ENCODE measurements at places on chromosomes 5 and 9. TPM values are rescaled to one million over a fixed set of nuclear protein-coding genes. Genes with fewer than 3 reads are reported as not detected.

Gene EPB41L4A
- 0.72 TPM for total RNA-seq

Gene TAF1L
- not detected for total RNA-seq

Gene GPR150
- 0.29 TPM for total RNA-seq

Gene FAM221B
- not detected for total RNA-seq

Gene CYLC2
- not detected for total RNA-seq

Gene IFNA13
- total RNA-seq = not detected

Gene CCDC112
- 4.7 TPM for total RNA-seq

Gene SPINK5
- not detected for total RNA-seq

Gene MLLT3
- total RNA-seq = 13.8 TPM

Gene APBA1
- total RNA-seq = 1.8 TPM

Gene LHFPL2
- 63.6 TPM for total RNA-seq

Gene SPINK13
- not detected for total RNA-seq

Gene CREBRF
- total RNA-seq = 38.3 TPM

Gene PCDHA3
- total RNA-seq = 0.59 TPM

Gene SPAAR
- total RNA-seq = 0.72 TPM

Gene DMRT3
- not detected for total RNA-seq

Gene GADD45G
- 0.88 TPM for total RNA-seq

Gene PCDHB8
- 0.36 TPM for total RNA-seq

Gene UGT3A1
- total RNA-seq = not detected

Gene FBN2
- total RNA-seq = 33.0 TPM

Gene SEMA6A
- under 0.01 TPM for total RNA-seq

Gene SARDH
- 10.9 TPM for total RNA-seq

Gene F2RL2
- total RNA-seq = 1.5 TPM

Gene CARTPT
- not detected for total RNA-seq
